ACHN (cell line): ENCODE measurements at places on chromosomes 5 and 9.
A peak's percentile ranks its signal among the peaks of the same experiment; 100 is the strongest.

- DNase-seq, result peak; percentile 42
Observed at GRCh38 chr9:131096269-131097125, at the start of gene AIF1L. Gene AIF1L, plus strand, starts transcription at chr9:131096531. Its CDS starts 99 bp downstream, at chr9:131096630.

DNA sequence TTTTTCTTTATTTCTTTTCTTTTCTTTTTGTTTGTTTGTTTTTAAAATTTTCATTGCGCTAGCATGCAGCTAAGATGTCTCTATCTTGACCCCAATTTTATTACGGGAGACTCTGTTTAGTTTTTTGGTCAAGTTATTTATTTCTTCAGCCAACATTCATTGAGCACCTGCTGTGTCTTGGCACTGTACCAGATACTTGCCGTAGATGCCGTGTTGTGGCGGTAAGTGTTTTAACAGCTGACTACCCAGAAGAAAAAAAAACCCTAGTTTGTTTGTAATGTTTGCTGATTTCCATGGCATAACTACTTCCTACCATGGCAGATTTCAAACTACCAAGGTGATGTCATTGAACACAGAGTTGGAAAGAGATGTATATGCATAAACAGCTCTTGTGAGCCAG, 65.0 kb downstream of the UGCG start:
- DNase-seq, result peak; percentile 86

- peak; percentile 60 for DNase-seq
Observed at GRCh38 chr5:154390096-154390495, 55.7 kb upstream of the SAP30L start.

DNA sequence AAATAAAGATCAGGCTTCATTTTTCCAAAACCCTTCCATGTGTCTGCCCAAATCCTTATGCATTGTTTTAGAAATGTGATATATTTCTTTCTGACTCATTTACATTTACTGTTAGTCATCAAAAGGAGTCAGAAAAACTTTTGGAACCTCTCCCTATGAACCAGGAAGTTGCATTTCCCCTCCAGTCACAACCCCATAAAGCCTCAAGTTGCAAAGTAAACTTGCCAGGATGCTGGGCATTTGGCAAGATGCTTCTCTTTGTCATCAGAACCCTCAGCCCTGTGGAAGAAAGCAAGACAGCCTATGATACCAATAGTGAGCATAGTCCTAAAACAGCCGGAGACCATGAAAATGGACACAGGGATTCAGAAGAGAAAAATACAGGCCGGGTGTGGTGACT, 84.2 kb downstream of the MUSK start:
- no peak for DNase-seq

- DNase-seq, result no peak
Observed at GRCh38 chr5:10786835-10787234, 25.8 kb upstream of the DAP start.

DNA sequence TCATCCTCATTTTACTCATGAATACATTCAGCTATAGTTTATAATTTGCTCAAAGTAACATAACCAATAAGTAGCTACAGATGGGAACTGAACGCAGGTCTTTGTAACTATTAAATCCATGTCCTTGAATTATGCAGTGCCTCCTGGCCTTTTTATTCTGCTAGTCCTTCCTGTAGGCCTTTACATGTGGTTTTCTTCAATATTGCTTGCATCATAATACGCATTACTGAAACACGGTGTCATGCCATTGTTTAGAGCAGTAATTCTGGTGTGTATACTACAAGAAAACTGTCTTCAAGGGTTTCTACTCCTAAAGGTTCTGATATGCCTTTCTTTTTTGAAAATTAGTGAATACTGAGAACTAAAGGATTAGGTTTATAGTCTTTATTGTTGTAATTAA, 20.7 kb downstream of the CWC27 start:
- DNase-seq, result no peak

- DNase-seq, result no peak
Observed at GRCh38 chr9:17322882-17323864, 188.3 kb downstream of the CNTLN start.

DNA sequence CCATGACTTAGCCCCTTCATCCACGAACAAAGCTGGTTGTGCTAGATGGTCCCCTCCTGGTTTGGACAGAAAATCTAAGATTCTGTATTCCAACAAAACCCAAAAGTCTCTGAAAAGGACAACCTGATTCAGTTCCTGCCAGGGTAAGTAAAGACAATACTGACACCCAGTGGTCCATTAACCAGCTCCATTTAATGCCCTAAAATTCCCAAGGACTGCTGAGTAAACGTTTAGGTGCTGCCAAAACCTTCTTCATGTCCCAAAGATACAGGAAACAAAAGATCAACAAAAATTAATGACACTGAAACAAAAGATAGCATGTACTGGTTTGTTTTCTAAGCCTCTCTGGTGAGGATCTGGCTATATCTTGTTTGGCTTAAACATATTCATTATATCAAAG, 25.3 kb upstream of the PPP1R2B start:
- DNase-seq, result peak; percentile 35

GRCh38 chr5:144638787-144639186, 468.1 kb downstream of the KCTD16 start:
- no peak for DNase-seq

DNA sequence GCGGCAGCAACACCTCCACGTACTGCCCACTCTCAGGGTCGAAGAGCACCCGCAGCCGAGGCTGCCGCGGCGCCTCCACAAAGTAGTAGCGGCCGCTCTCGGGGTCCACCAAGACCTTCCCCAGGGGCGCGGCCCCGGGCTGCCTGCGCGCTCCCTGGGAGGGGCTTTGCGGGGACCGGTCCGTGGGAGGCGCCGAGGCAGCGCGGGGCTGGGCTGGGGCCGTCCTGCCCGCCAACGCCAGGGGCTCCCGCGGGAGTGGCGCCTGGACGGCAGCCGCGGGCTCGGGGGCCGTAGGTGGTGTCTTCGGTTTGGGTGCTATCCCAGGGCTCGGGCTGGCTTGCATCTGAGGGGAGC, 2.6 kb upstream of the MZB1 start:
- no peak for DNase-seq

DNA sequence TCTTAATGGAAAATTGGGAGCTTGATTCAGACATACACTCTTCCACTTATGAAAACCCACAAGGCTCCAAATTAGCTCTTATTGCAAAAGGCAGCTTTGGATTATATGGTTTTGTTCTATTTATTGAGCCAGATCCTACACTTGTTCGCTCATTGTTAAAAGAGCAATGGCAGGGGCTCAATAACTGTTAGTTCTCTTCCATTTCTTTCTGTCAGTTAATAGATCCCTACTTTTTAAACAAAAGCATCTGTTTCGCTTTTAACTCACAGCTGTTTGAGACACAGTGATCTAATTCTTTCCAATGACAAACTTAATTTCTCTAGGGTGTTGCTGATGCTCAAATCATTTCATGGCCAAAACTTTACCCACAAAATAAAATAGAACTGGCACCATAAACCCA, 11.7 kb downstream of the C5 start:
- no peak for DNase-seq

GRCh38 chr5:181221792-181222629, 1.1 kb upstream of the TRIM41 start:
- DNase-seq, result peak; percentile 91

- no peak for DNase-seq
Observed at GRCh38 chr5:10199692-10200091, 50.0 kb downstream of the ATPSCKMT start.

GRCh38 chr5:17113174-17113958, 104.1 kb upstream of the BASP1 start:
- DNase-seq, result peak; percentile 57

- no peak for DNase-seq
Observed at GRCh38 chr5:173163219-173163618, 18.9 kb downstream of the BNIP1 start.

DNA sequence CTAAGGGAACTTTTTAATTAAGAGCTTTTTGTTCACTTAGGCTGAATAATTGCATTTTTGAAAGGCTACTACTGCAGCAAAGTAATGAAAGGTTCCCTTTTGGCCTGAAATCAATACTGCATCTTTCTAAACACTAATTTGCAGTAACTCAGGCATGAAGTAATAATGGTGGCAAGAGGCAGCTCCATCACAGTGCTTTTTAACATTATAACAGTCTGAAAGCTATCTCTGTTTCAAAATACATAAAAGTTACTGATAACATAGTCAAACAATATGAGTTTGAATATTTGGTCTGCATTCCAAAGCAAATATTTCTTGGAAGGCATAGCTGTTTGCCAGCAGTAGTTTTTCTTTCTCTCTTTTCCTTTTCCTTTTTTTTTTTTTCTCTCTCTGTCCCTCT, 113.4 kb downstream of the FBN2 start:
- DNase-seq, result no peak

GRCh38 chr5:176775409-176775808, 35.0 kb upstream of the UNC5A start:
- DNase-seq, result no peak

GRCh38 chr5:9670371-9670770, 40.2 kb upstream of the TAS2R1 start:
- DNase-seq, result no peak

DNA sequence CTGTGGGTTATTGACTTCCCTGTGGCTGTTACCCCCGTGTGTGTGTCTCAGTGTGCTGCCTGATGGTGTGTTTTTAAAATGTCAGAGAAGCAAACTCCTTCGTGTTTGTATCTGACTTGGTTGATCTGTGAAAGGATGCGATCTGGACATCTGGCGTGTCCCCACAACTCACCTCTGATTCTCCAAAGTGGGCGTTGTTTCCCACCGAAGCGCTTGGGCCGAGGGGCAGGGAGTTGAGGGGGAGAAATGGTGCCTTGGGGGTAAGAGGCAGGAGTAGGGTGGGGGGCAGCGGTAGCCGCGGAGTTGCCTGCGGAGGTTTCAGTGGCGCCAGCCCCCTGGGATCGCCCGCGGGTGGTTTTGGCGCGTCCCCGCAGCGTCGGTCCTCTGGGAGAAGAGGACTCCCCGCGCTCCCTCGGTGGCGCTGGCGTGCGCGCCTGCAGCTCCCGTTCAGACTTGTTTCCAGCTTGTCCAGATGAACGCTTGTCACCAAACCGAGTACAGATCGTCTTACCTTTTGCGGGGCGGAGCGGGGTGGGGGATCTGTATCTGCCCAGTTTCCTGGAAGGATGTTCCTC, 1.1 kb downstream of the MAST4 start:
- DNase-seq, result peak; percentile 7

GRCh38 chr5:121251954-121252353, 599.7 kb upstream of the FTMT start:
- no peak for DNase-seq

GRCh38 chr9:19457693-19458009, 48.8 kb downstream of the ACER2 start:
- no peak for DNase-seq

DNA sequence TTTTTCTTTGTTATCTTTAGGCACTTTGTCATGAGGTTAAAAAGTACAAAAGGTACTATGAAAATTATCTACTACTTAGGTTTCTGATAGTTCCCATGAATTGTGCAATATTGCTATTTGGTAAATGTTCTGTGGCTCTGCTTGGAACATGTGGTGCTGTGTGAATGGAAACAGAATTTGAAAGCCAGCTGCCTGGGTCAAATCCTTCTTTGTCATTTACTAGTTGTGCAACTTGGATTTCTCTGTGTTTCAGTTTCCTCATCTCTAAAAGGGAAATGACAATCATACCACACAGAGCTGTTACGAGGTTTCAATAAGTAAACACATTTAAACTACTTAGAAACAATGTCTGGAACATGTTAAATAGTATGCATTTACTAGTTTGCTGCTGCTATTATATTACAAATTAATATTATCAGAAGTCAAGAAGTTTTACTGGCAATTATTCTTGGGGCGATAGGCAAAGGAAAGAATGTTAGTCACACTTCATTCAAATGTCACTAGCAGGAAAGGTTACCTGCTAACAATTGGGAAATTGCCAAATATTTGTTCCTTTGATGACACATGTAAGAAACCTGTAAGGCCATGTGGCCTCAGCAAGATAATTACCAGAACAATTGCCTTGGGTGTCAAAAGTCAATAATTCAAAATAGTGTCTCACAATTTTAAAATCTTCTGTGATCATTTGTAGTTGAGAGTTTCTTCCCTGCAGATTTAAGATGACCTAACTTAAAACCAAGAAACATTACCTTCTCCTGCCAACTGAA, 184.8 kb downstream of the KIAA0825 start:
- DNase-seq, result no peak

- DNase-seq, result no peak
Observed at GRCh38 chr5:88827997-88828396, 55.0 kb downstream of the MEF2C start.

DNA sequence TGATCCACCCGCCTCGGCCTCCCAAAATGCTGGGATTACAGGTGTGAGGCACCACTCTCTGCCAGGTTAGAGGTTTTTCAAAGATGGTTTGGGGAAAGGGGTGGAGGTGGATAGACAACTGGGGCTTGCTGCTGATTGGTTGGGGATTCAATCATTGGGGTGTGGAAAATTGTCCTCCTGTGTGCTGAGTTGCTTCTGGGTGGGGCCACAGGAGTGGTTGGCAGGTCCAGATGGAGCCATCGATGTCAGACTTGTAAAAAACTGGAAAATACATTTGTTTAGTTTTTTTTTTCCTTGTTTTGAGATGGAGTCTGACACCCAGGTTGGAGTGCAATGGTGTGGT, 61.9 kb upstream of the CLINT1 start:
- DNase-seq, result no peak
